RWPE1 (cell line): ENCODE measurements at places on chromosomes 5 and 9.
A peak's percentile ranks its signal among the peaks of the same experiment; 100 is the strongest.

DNA sequence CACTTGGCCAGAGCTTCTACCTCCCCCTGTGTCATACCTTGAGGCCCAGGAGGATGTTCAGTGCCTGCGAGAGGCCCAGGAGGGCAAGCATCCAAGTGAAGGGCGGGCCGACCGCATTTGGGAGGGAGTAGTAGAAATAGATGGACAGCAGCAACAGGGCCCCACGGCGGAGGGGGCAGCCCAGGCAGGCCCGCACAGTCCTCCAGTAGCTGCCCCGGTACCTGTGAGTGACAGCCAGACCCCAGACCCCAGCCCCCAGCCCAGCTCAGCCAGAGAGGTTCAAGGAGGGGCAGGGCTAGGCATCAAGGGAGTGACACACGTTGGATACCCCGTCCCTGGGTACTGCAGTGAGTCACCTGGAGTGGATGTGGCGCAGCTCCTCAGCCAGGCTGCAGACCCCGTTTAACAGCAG, 1.4 kb downstream of the STING1 start:
- no peak for DNase-seq

DNA sequence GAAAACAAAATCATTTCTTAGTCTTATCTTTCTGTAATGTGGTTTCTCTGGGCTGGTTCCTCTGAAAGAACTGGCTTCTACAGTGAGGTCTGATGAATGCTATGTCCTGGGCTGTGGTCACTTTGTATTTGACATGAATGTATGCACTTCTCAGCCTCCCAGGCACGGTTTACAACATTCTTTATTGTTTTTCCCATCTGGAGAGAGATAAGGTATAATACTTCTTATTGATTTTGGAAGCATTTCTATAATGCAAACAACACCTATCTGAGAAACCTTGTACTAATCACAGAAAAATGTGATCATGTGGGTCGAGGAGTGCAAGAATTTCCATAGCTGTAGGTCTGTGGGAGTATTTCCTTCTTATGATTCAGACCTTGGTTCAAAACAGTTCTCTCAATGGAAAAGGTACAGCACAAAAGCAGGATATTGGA, 46.9 kb downstream of the ACTBL2 start:
- peak; percentile 83 for DNase-seq

DNA sequence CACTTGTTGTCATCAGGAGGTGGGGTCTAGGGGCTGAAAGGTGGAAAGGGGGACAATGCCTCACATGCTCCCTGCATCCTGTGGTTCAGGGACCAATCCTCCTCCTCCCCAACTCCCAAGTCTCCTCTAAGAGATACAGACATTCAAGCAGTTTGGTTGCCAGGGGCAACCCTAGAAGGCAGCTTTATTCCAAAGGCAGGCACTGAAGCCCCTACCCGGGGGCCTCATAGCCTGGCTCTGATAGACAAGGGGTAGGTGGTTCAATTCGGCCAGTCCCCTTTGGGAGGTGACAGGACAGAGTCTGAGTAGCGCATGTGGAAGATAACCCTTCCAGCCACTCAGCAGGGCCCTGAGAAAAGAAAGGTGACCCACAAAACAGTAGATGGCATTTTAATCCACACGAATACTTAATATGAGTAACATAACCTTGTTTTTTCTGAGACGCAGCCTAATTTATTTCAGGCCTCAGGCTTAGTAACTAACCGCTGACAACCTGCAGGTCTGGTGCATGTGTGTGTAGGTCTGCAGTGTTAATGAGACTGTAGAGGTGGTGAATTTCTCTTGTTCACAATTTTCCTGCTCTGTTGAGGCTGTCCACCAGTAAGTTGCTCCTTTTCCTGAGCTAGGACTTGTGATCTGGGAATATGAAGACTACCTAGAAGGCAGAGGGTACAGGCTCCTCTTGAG, 31.3 kb upstream of the HSPA9 start:
- no peak for DNase-seq

- peak; percentile 99 for DNase-seq
Observed at GRCh38 chr9:128635266-128636023, 21.2 kb downstream of the DYNC2I2 start.

DNA sequence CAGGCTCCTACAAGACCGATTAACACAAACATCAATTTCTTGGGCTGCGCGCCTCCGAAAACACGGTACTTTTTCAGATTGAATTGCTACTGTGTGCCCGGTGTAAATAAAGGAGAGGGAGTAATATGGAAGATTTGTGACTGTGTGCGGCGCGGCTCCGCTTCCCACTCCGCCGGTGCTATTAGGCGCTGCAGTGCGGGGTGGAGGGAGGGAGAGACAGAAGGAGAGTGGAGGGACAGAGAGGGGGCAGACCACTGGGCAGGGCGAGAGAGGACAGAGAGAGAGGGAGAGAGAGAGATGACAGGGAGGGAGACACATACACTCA, 24.7 kb upstream of the RNU6ATAC start:
- DNase-seq, result no peak

- no peak for DNase-seq
Observed at GRCh38 chr9:130630506-130631330, 33.7 kb upstream of the PRDM12 start.

- DNase-seq, result no peak
Observed at GRCh38 chr9:87800456-87800855, 74.5 kb downstream of the CTSL start.

GRCh38 chr5:15105799-15106393, 234.3 kb upstream of the ANKH start:
- DNase-seq, result peak; percentile 44

GRCh38 chr5:1011226-1011631, 2.6 kb downstream of the NKD2 start:
- peak; percentile 71 for DNase-seq

- no peak for DNase-seq
Observed at GRCh38 chr5:38985909-38986452, 88.2 kb downstream of the RICTOR start.

DNA sequence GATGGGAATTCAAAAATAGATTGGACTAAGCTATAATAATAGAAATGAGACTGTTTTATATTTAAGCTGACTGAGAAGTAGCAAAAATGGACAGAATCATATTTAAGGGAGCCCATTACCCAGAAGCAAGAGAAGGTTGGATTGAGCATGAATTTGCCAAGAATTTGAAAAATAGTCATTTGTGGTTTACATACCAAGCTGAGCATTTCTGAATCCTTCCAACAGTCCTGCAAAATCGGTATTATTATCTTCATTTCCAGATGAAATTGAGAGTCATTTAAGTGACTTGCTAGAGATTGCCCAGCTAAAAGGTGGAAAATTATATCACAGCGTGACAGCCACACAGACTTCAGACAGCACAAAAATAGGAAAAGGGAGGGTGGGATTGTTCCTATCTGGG, 48.4 kb downstream of the TNFSF15 start:
- DNase-seq, result no peak

DNA sequence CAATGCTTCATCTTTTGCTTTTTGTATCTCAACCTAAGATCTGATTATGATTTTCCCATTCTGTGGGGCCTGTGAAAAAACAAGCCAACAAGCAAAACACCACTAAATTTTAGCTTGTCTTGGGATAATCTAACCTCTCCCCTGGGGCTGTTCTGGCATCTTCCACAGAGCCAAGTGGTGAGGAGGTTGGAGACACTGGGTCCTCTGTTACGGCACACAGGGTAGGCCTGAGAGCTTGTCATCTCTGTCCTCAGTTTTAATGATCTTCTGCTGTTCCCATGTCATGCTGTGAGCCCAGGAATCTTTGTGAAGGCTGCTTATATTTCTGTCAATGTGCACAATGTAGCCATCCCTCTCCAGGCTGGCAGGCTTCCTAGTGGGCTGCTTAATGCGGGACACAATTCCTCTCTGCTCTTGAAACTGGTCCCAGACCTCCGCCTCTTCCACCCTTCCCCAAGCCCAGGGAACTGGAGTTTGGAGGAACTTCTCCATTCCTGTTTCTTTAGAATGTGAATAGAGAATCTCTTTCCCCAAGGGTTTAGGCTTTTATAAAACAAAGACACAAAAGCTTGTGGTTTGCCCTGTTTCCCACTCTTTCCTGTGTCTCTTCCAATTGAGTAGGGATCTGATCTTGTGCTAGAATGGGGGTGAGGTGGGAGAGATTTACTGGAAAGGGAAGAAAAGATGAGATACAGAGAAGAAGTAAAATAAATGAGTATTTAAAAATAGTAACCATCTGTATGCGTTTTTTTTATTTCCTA, 30.9 kb upstream of the SEMA6A start:
- no peak for DNase-seq
